T-helper 1 cell (primary cell): ENCODE measurements at places on chromosomes 7 and 10.

DNA sequence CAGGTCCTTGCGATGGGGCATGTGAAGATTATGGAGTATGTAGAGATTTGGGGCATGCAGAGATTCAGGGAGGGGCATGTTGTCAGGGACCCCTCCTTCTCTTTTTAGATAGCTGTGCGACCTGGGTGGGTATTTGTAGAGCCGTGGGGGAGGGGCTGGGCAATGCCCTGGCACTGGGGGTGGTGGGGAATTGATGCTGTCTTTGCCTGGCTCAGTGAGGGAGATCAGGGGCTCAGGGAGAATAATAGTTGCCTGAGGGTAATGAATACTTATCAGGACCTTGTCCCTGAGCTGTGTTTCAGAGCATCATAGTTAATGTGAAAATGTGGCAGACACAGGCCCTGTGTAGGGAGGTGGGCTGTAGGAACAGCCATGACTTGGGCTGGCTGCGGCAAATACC is 3.5 kb downstream of the RAMP3 start:
- no peak for DNase-seq

GRCh38 chr10:88853155-88853881 is 1.7 kb upstream of the ANKRD22 start:
- DNase-seq = no peak

DNA sequence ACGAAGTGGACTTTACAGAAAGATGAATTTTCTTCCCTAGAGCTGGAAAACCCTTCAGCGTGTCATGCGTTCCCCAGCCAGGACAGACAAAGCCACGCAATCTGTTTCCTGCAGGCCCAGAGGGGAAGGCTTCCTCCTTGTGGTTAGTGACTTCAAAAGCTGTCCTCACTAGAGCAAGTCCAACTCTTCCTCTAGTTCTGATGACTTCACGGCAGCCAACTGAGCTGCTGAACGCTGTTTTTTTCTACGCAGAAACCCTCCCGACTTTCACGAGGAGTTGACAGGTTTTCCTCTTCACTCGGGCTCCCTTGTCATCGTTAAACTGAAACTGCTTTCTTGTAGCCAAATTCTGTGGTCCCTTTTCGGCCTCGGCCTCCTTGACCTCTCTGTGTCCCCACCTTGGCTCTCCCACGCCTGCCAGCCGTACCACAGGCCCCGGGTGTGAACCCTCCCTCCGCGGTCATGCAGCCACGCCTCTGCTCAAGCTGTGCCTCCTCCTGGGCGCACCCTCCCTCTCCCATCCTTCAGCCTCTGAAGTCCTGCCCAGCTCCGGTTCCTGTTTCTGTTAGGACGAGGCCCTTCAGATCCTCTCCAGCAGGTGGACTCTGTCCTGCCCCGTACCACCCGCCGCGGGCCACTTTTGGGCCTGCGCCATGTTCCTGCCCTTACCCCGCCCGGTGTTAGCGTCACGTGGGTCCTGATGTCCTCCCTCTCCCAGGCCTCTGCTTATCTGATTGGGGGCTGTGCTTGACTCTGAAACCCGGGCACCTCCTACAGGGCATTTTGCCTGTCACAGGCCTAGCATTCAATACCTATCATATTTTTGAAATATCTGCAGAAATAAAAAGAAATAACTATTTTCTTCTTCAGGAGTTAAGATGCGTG is 39.3 kb downstream of the CUX1 start:
- DNase-seq = peak; percentile 68

DNA sequence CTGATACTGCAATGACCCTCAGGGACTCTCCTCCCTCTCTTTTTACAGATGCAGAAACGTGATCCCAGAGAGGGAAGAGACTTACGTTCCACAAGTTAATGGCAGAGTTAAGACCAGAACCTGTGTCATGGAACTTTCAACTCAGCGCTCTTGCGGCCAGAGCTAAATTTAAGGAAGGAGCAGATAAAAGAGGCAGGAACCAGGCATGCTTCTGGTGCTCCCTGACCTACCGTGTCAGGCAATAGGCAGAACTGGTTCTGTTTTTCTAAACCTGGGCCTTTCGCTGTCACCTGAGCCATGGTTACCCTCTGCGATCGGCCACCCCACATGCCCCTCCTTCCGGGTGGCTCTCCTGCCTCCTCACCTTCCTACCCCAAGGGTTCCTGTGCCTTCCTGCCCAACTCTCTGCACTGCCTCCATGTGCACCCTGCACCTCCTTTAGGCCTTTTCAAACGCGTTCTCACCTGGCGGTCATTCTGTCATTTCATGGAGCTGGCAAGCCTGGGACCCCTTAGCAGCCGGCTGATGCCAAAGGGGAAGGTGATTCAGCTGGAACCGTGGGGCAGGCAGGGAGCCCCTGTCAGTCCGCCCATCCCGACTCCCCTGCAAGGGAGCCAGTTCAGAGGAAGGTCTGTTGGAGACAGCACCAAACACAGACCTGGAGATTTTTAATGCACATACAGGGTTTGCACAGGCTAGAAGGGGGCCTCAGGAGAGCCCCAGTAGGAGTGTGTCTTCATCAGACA is 7.7 kb upstream of the GBX1 start:
- DNase-seq = no peak

DNA sequence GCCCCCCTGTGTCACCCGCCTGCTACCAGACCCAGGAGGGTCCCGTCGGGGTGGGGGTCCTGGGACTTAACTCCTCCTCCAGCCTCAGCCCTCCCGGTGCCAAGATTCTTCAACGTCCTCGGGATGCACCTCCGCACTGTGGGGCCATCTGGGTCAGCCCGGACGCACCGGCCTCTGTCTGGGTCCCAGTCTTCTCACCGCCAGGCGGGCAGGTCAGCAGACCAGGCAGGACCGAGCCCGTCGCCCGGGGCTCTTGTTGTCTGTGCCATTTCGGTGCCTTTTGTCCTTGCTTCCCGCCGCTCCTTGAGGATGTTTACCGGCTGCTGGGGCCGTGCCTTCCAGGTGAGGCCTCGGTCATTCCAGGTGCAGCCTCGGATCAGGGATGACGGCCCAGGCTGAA is 32.1 kb upstream of the PSMG3 start:
- DNase-seq = no peak

DNA sequence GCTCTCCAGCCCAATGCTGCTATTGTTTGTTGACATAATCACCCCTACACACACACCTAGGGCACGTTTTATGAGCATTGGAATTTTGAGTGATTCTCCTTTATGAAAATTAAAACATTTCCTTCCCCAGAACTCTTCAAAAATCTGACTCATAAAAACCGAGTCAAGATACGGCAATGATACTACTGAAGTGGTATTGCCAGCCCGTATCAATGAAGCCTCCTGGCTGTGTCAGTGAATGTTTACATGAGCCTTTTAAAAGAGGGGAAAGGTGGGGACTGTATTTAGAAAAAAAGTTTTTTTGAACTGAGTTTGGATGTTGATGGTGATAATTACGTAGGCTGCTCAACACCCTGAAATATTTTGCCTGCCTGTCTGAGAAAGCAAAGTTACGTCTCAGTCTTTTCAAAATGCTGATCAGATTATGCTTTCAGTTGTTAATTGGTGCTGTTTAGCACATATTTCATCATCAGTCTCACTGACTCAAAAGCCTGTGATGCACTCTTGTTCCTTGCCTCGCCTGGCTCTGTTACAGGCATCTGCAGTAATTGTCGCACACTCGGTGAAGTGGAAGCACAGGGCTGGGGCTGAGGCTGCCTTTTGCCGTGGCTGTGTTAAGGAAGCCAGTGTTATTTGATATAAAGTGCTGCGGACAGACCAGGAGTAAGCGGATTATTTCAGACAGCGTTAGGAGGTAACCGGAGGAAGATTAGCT is 157.4 kb upstream of the TCF7L2 start:
- DNase-seq = no peak

DNA sequence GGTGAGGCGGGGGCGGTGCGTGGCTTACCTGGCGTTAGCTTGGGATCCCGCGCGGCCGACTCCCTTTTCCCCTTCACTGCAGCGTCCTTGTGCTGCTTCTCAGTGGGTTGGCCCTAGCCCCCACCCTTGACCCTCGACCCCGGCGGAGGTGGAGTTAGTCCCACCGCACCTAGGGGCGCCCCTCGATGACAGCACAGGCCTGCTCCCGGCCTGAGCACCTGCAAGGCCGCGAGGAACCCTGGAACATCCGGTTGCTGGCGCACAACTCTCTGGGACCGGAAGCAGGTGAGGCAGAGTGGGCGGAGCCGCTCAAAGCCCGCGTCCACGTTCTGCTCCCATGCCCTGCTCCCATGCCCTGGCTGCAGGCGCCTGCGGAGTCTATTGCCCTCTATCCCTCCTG is 266.9 kb downstream of the USP6NL start:
- no peak for DNase-seq
